GOT3 (cell line): ENCODE measurements at places on chromosomes 5 and 9.

GRCh38 chr5:172550096-172550765 is 90.8 kb upstream of the NEURL1B start:
- DNase-seq: no peak

GRCh38 chr9:136705564-136705963 is 6.8 kb upstream of the DIPK1B start:
- no peak for DNase-seq

DNA sequence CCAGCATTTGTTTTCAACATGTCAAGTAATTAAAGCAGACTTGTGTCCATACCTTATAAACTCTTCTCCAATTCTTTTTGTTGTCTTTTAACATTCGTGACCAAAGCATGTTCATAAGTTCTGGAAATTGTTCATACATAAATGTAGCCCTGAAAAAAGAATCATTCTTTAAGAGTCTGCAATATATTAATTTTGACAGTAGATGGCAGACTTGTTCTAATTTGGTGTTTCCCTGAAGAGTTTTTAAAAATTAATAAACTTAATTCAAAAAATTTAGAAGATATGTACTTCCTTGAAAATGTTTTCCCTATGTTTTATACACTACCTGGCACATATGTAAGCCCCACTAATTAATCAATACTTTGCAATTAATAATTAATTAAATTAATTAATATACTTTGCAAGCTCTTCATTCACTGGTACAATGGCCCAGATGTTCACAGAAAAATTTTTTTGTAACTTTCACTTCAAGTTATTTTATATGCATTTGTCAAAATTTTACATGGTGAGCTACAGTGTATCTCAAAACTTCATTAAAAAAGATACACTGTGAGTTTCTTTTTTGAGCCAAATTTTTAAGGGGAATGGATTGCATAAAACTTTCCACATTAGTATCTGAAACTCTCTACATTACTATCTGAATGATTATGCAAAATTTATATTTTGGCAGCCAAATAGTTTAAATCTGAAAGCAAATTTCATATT is 42.1 kb downstream of the CLINT1 start:
- DNase-seq: no peak

DNA sequence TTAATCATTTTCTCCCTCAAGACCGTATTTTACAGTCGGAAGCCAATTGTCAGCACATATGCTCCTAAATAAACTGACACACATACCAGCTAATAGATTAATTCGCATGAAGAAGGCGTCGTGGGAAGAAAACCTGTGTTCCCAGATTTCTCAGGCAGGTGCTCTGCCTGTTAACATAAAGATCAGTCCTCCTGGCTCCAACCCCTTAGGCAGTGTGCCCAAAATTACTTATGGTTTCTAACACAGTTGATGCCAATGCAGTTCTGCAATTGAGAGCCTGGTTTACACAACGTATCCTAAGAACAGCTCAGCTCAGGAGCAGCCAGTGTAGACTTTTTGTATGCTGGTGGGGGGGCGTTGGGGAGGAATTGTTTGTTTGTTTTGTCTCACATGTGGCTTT is 208.3 kb downstream of the ENC1 start:
- no peak for DNase-seq

- DNase-seq: no peak
Observed at GRCh38 chr5:142204219-142204618, 95.6 kb downstream of the NDFIP1 start.

DNA sequence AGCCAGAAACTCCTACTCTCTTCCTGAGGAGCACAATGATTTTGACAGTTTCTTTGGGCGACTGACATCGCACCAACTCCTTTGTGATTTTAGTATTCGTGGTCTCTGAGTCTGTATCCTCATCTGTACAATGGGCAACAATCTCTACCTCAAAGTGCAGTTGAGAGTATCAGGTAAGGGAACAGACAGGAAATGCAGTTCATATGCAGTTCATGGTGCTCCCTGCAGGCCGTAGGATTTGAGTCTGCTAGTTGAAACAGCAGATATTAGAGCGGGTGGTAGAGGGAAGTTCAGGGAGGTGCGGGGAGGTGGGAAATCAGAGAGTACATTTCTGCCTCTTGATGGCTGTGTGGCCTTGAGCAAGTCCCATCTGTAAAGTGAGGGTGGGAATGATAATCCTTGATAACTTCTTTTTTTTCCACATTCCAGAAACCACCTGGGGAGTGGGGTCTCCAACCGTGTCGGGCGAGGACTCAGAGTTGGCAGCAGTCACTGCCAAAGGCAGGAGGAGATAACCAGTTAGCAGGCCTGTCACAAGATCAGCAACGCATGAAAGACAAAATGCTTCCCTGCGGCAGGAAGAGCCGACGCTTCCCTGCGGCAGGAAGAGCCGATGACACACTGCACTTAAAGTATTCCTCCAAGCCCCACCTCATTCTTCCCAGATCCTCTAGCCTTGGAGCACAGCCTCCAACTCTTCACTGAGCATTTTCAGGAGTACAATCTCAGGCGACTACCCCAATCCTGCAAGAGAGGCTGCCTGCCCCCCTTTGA is 6.0 kb upstream of the NEK6 start:
- no peak for DNase-seq

- no peak for DNase-seq
Observed at GRCh38 chr9:80435591-80435990, 863.8 kb downstream of the TLE4 start.

DNA sequence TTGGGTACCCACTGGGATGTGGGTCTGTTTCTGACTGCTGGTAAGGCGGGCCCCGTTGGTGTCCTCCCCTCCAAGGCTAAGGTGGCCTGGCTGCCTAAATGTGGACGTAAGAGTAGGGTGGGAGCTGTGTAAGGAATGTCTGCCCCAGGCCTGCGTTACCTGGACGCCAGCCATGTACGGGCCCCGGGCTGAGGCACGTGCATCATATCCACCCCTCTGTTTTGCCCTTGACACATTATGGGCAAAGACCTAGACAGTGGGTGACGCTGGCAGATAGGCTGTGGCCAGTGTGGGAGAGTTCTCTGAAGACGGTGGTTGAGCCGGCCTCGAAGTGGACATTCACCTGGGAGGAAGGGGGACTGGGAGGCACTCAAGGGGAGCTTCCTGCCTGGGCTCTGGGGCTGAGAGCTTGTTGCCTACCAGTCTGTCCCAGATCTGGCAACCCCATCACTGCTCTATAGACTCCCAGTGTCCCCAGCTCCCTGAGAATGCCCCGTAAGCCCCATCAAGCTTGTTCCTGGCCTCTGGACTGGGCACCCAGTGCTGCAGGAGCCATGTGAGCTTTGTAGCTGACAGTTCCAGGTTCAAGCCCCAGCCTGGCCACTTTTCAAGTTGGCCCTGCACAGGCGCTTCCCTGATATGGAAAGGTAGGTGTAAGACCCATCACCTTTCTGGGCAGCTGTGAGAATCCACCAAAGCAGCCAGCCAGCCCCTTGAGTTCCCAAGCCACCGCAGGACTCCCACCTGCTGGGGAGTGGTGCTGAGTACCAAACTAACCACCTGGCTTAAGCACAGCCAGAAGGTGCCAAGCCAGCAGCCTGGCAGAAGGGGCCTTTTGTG is 3.2 kb upstream of the PRR7 start:
- no peak for DNase-seq

- no peak for DNase-seq
Observed at GRCh38 chr5:75031366-75031765, 21.0 kb downstream of the GCNT4 start.

GRCh38 chr5:132662004-132662401 is 4.0 kb downstream of the IL13 start:
- no peak for DNase-seq

- DNase-seq: no peak
Observed at GRCh38 chr5:141192110-141192725, at the start of gene PCDHB10. Gene PCDHB10, plus strand, starts transcription at chr5:141192353. Its CDS starts 200 bp downstream, at chr5:141192553.

- DNase-seq: no peak
Observed at GRCh38 chr5:80934751-80935150, 25.4 kb upstream of the RASGRF2 start.

DNA sequence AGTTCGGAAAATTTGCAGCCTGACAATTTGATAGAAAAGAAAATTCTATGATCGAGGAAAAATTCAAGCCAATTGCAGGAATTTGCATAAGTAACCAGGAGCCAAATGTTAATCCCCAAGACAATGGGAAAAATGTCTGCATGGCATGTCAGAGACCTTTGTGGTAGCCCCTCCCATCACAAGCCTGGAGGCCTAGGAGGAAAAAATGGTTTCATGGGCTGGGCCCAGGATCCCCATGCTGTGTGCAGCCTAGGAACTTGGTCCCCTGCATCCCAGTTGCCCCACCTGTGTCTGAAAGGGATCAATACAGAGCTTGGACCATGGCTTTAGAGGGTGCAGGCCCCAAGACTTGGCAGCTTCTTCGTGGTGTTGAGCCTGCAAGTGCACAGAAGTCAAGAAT is 1847.9 kb upstream of the ACO1 start:
- no peak for DNase-seq

- DNase-seq: no peak
Observed at GRCh38 chr9:33443047-33443446, 4.3 kb downstream of the AQP3 start.

GRCh38 chr5:95682891-95683290 is at the start of gene SPATA9:
Gene SPATA9, minus strand, starts transcription at chr5:95682991. Its CDS starts 137 bp downstream, at chr5:95682854.
- no peak for DNase-seq

DNA sequence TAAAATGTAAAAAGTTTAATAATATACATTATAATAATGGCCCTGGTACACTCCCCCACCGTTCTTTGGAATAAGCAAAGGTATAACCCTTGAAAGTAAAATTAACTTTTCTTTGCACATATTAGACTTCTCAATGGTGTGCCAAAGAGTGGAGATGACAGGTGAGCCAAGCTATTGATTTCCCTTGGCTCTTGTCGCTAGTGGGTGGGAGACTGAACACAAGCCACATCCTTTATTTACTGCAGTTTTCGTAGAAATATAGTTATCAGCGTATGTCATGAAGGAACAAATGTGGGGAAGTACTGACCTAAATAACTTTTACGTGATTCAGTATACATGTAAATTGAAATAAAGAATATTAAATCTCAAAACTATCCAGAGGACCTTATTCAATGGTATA is 549.3 kb downstream of the RAB3C start:
- no peak for DNase-seq

DNA sequence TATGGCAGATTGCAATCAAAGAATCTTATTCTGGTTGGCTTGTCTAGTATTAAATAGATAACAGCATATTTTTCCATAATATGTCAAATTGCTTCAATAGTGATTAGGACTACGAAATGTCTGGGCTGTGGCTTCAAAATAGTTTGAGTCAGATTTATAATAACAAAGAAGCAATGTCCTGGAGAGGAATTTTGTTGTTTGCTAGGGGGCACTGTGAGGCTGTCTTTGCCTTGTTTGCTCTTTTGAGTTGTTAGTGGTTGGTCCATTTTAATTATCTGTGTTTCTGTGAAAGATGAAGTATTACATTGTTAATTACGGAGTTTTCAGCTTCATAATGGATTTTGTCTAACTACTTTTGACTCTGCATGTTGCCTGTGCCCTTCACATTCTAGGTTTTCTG is 713.6 kb downstream of the TLE4 start:
- DNase-seq: no peak

DNA sequence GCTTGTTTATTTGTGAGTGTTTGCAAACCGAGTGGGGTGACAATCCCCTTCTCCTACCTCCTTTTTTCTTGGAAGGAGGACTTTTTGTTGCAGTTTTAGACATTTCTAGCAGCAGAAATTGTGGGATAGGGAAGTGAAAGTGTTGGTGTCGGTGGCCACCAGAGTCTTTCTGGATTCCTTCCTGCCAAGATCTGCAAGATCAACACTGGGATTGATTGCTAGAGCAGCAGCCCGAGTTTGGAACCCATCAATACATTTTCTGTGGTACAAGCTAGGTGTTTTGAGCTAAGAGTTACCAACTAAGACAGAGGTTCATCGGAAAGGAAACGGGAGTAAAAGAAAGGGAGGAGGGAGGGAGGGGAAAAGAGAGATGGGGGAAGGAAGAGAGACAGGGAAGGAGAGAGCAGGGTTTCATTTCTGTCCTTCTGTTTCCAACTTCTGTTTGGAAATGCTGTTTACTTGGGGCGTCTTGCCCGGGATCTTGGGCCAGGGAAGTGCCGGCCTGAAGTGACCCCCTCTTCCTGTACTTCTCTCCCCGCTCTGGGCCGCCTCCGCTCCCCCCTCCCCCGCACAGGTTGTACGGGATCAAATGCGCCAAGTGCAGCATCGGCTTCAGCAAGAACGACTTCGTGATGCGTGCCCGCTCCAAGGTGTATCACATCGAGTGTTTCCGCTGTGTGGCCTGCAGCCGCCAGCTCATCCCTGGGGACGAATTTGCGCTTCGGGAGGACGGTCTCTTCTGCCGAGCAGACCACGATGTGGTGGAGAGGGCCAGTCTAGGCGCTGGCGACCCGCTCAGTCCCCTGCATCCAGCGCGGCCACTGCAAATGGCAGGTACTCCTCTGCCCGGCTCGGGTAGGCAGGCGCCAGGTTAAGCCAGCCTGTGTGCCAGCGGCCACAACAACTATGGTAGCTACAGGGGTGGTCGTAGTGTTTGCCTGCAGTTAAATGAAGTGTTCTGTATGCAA is 4.0 kb downstream of the ISL1 start:
- no peak for DNase-seq

- DNase-seq: no peak
Observed at GRCh38 chr5:6545036-6545693, 87.7 kb downstream of the NSUN2 start.

DNA sequence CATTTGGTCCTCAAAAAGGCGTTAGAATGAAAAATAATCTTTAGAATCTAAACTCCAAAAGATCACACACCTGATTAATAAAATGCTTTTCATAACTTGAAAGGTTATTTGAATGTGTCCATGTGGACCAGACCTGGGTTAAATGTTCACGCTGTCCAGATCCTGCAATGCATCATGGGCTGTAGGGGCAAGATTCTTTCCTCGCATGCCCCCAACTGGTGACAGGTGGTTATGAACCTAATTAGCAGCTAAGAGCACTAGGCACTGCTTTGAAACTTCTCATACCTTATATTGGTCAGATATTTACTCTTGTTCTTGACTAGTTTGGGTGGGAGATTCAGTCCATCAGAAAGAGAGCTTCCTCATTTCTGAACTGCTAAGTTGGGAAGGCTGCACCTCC is 19.3 kb upstream of the PIP5K1B start:
- DNase-seq: no peak

- no peak for DNase-seq
Observed at GRCh38 chr9:12722131-12722530, 28.9 kb downstream of the TYRP1 start.

DNA sequence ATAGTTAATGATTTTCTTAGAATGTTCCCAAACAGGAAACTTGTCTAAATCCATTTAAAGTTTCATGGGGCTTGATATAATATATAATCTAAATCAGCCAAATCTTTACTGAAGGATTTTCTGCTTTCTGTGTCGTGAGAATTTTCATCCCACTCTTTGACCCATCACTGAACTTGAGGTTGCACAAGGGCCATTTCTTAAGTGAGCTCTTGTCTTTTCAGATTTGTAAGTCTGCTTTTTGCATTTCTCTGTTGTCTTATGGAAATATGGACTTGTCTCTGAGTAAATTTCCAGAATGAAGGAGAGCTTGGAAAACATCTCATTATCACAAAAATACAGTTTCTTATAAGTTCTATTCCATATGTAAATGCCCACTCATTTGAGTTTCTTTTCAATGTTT is 149.2 kb upstream of the ARRDC3 start:
- no peak for DNase-seq

DNA sequence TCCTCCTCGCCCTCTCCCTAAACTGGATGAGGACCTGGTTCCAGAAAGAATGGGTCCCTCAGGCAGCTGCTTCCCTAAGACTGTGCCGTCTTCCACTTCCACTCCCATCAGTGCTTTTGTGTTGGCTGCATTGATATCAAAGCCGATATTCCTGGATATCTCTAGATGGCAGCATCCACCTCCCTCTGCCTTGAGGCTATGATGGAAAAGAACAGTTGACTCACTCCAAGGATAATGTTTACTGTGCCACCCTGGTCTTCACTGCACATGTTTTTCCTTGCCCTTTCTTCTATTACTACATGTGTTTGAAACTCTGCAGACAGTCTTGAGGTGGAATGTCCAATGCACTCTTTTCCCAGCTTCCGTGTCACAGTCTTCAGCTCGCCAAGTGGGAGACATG is 211.6 kb downstream of the MAST4 start:
- no peak for DNase-seq
